D721Med (cell line): ENCODE measurements at places on chromosomes 2 and 18.

DNA sequence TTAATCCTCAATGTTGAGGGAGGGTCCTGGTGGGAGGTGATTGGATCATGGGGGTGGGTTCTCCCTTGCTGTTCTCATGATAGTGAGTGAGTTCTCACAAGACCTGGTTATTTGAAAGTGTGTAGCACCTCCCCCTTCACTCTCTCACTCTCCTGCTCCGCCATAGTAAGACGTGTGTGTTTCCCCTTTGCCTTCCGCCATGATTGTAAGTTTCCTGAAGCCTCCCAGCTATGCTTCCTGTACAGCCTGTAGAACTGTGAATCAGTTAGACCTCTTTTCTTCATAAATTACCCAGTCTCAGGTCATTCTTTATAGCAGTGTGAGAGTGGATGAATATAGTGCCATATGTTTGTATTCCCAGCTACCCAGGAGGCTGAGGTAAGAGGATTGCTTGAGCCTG, 9.6 kb downstream of the IL1B start:
- DNase-seq: no peak

DNA sequence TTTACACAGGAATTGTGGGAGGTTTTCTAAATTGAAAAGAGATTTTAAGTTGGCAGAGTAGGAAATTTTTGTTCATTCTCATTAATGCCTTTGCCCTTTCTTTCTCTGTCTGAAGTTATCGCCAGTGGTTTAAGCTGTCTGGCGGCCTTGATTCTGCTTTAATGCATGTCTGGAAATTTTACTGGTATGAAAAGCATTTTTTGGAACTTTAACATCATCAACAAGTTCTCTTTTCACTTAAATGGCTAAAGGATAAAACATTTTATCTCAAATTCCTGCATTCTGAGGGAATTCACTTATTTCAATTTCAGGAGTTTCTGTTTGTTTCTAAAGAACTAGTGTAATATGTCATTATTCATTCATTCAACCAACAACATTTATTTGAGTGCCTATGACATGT, 233.9 kb upstream of the FOSL2 start:
- no peak for DNase-seq

- DNase-seq: no peak
These were observed 123.5 kb downstream of the TANC1 start for GRCh38 chr2:159091976-159092375.

- DNase-seq: no peak
These were observed 588.7 kb downstream of the CPS1 start for GRCh38 chr2:211144974-211145665.

DNA sequence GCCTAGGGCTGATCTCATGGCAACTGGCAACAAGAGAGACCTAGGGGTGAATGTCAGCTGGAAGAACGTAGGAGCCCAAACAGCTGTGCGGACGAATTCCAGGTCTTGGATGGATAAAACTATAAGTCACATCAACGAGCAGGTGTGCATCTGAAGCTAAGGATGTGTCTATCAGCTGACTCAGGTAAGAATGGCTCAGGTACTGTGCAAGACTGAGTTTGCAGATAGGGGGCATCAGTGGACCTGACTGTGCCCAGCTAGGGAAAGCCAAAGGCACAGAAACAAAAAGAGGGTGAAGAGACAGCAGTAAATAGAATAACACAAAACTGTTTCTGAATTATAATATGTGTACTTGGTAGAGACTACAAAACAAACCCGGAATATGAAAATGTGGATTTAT, 357.3 kb downstream of the ZEB2 start:
- no peak for DNase-seq

- no peak for DNase-seq
These were observed 3.6 kb upstream of the IL1A start for GRCh38 chr2:112787729-112788393.

DNA sequence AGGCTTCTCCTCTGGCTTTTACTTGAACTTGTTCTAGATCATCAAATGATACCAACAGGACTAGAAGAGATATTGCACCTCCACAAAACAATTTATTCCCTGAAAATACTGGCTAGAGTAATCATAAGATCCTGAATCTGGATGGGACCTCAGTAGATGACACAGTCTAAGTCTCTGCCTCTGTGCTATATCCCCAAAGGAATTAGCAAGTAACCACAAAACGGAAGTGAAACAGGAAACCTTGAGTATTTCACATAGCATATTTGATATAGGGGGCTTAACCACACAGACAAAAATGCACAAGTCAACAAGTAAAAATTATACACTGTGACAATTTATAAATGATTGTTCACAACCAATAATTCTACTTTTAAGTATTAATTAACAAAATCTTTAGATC, 456.9 kb upstream of the TNP1 start:
- DNase-seq: no peak

DNA sequence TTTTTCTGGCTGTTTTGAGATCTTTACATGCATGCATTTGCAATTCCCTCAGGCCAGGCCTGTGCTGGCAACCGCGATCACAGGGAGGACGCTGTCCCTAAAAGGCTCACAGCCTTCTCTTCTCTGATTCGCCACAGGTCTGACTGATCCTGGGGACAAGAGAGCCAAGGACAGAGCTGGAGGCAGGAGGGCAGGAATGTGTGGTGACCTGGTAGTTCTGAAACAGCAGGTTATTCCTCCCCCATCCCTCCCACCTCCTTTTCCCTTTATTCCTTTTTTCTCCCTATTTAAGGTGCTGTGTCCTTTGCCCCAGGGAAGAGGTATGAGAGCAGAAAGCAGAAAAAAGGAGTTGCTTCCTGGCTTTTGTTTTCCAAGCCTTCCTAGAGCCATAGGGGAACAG, 21.9 kb downstream of the TMEM177 start:
- no peak for DNase-seq
